Activated naive CD8-positive, alpha-beta T cell treated with anti-CD3 and anti-CD28 coated beads for 36 hours (primary cell): ENCODE measurements at places on chromosomes 5 and 9. TPM values are rescaled to one million over a fixed set of nuclear protein-coding genes. Genes with fewer than 3 reads are reported as not detected.

DNA sequence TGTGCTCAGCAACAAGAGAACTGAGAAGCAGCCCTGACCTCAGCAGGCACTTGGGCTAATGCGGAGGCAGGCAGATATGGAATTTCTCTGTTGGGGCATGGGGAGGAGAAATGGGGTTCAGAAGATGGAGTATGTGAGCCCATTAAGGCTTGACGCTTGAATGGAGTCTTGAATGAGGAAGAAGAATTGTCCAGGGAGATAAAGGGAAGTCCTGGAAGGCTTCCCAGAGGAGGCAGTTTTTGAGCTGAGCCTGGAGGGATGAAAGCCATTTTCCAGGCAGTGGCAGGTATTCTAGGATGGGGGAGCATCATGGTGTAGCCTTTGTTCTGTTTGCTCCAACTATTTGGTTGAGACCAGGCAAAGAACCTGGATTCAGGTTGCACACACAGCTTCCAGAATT lies 34.5 kb downstream of the FGF18 start:
- H3K27me3 ChIP-seq: peaks cover 38% of the 10 kb centered on the region
- no peaks in the 10 kb centered on the region for H3K36me3 ChIP-seq
- no peak for DNase-seq

Gene OR1K1
- not detected for total RNA-seq

- peak overlapping the region; percentile 82 for H3K4me3 ChIP-seq
- DNase-seq: no peak
- peaks cover 44% of the 10 kb centered on the region for H3K4me1 ChIP-seq
- H3K27ac ChIP-seq: peak overlapping the region; percentile 97
Measured at GRCh38 chr9:72527801-72528195, 6.4 kb downstream of the TMC1 start.

GRCh38 chr5:122267185-122267584 lies 44.9 kb upstream of the SNCAIP start:
- H3K27ac ChIP-seq: no peak overlapping the region
- peaks cover 5% of the 10 kb centered on the region for H3K27me3 ChIP-seq
- DNase-seq: no peak
- no peak overlapping the region for H3K4me3 ChIP-seq
- H3K4me1 ChIP-seq: no peaks in the 10 kb centered on the region

Gene CAMLG
- total RNA-seq: 28.4 TPM

DNA sequence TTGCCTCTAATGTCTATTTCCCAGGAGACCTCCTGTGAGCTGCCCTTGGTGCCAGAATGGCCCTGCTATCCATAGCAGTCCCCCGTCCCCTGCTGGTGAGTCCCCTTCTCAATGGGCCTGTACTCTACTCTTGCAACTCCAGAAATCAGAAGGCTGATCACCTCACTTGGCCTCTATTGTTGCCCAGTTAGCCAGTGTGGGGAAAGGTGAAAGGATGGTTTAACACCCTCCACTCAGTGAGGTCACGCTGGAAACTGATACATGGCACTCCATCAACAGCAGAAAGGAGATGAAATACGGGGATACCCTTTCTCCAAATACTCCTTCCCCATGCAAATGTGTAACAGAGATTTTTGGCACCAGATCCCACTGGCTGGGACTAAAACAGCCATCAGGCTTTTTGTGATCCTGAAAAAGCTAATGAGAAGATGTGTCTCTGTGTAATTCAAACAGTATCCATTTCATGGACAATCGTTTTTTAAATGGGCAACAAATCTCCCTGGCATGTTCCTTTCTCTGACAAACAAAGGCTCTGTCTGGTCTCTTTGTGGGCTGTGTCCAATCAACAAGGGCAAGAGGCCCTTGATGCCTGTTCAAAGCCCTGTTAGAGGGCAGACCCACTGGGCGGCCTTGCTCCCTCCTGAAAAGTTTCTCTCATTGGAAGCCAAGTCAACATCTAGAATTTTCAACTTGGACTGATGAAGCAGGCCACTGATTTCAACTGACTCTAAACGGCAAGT lies 343.7 kb downstream of the SPOCK1 start:
- no peaks in the 10 kb centered on the region for H3K27me3 ChIP-seq
- DNase-seq: no peak
- no peaks in the 10 kb centered on the region for H3K36me3 ChIP-seq
- no peak overlapping the region for H3K27ac ChIP-seq
- no peaks in the 10 kb centered on the region for H3K4me1 ChIP-seq
- H3K4me3 ChIP-seq: no peak overlapping the region

DNA sequence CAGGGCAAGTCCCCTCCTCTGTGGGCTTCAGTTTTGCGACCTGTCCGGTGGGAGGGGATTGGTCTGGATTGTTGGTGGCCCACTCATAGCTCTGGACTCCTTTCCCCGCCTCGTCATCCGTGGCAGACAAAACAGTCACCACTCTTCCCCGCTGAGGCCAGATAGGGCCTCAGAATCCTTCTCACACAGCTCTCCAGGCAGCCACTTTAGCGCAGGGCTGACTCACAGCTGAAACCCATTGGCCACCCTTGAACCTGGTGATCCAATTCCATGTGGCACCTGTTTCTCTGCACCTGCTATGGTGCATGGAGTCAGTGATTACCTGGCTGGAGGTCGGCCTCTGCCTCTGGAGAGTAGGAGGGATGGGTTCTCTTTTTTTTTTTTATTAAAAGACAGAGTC lies 15.8 kb upstream of the CACFD1 start:
- H3K27me3 ChIP-seq: no peaks in the 10 kb centered on the region
- no peak for DNase-seq
- peaks cover 4% of the 10 kb centered on the region for H3K4me1 ChIP-seq
- H3K27ac ChIP-seq: no peak overlapping the region
- no peaks in the 10 kb centered on the region for H3K36me3 ChIP-seq

Gene SLCO6A1
- not detected for total RNA-seq

Gene BARX1
- total RNA-seq: 2.9 TPM

- H3K36me3 ChIP-seq: no peaks in the 10 kb centered on the region
- H3K4me1 ChIP-seq: no peaks in the 10 kb centered on the region
- no peaks in the 10 kb centered on the region for H3K27me3 ChIP-seq
- no peak overlapping the region for H3K4me3 ChIP-seq
- DNase-seq: no peak
Measured at GRCh38 chr9:121947775-121948174, 145.3 kb downstream of the TTLL11 start.

Gene SMIM33
- not detected for total RNA-seq

- H3K4me1 ChIP-seq: peaks cover 11% of the 10 kb centered on the region
- peaks cover 3% of the 10 kb centered on the region for H3K36me3 ChIP-seq
- H3K27me3 ChIP-seq: no peaks in the 10 kb centered on the region
- no peak for DNase-seq
Measured at GRCh38 chr9:94851467-94851866, 125.0 kb downstream of the AOPEP start.

GRCh38 chr9:1959371-1959770 lies 55.8 kb upstream of the SMARCA2 start:
- no peak overlapping the region for H3K27ac ChIP-seq
- no peak for DNase-seq
- no peaks in the 10 kb centered on the region for H3K4me1 ChIP-seq
- H3K4me3 ChIP-seq: no peak overlapping the region
- H3K36me3 ChIP-seq: no peaks in the 10 kb centered on the region

- H3K27me3 ChIP-seq: peaks cover 22% of the 10 kb centered on the region
- H3K4me3 ChIP-seq: no peak overlapping the region
- peaks cover 25% of the 10 kb centered on the region for H3K4me1 ChIP-seq
Measured at GRCh38 chr9:69815313-69815712, 5.3 kb upstream of the CFAP95 start.

- no peaks in the 10 kb centered on the region for H3K27me3 ChIP-seq
- H3K4me1 ChIP-seq: no peaks in the 10 kb centered on the region
Measured at GRCh38 chr5:17022296-17022695, 86.2 kb upstream of the MYO10 start.

Gene PTGDS
- total RNA-seq: not detected

Gene GARNL3
- total RNA-seq: 2.0 TPM

- H3K36me3 ChIP-seq: no peaks in the 10 kb centered on the region
- no peak overlapping the region for H3K4me3 ChIP-seq
- peaks cover 8% of the 10 kb centered on the region for H3K27me3 ChIP-seq
- H3K27ac ChIP-seq: no peak overlapping the region
- no peak for DNase-seq
Measured at GRCh38 chr9:131759017-131759647, 19.3 kb upstream of the RAPGEF1 start.

DNA sequence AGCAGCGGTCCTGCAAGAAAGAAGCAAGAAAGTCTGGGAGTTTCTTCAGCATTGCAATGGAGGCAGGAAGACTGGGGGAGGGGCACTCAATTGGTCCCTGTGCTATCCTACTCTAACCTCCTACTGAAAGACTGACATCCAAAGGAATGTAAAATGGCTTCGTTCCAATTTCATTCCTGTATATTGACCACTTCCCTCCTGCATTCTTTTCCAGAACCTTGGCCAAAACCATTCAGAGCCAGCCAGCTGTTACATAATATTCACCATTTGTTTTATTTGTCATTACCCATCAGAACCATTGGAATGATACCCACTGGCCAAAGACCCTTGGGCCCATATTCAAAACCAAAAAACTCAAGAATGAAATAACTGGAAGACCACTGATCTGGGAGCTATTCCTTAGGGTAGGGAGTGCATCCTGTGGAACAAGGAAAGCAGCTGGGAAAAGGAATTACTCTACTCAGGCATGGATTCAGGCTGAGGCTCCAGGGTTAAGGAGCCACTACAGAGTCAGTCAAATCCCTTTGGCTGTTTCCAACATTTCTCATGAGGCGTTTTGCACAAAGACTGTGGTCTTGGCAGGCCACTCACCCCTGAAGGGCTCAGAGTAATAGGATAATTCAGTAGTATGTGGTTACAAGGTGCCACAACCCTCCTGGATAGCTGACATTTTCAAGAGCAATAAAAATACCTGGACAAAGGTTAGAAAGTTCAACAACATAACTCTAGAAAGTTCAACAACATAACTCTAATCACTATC lies 148.7 kb upstream of the SLC1A3 start:
- H3K4me1 ChIP-seq: no peaks in the 10 kb centered on the region
- peaks cover 7% of the 10 kb centered on the region for H3K27me3 ChIP-seq
- DNase-seq: no peak
- no peak overlapping the region for H3K27ac ChIP-seq

Gene NHP2
- total RNA-seq: 349 TPM

DNA sequence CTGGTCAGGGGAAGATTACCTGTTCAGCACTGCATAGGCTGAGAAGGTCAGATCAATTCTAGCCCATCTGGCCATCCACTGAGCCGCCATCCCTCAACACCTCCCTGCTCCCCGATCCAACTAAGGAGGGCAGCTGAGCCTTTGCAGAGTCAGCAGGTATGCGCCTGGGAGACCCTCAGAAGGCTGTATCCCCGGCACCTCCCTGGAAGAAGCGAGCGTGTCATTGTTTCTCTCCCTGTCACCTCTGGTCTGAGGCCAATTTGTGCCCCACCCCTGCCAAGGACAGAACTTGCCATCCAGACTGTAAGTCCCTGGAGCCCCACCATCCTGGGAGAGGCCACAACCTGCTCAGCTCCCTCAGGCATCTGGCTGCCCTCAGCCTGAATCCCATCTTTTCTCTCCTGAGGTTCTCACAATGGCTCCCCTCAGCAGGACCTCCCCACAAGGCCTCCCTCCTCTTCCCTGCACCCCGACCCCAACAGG lies 2.6 kb downstream of the CLTB start:
- DNase-seq: no peak
- no peak overlapping the region for H3K4me3 ChIP-seq
- no peaks in the 10 kb centered on the region for H3K36me3 ChIP-seq

- H3K4me3 ChIP-seq: peak overlapping the region; percentile 95
- DNase-seq: no peak
- peak overlapping the region; percentile 95 for H3K27ac ChIP-seq
Measured at GRCh38 chr5:173056783-173057061, 570 bp downstream of the CREBRF start.

DNA sequence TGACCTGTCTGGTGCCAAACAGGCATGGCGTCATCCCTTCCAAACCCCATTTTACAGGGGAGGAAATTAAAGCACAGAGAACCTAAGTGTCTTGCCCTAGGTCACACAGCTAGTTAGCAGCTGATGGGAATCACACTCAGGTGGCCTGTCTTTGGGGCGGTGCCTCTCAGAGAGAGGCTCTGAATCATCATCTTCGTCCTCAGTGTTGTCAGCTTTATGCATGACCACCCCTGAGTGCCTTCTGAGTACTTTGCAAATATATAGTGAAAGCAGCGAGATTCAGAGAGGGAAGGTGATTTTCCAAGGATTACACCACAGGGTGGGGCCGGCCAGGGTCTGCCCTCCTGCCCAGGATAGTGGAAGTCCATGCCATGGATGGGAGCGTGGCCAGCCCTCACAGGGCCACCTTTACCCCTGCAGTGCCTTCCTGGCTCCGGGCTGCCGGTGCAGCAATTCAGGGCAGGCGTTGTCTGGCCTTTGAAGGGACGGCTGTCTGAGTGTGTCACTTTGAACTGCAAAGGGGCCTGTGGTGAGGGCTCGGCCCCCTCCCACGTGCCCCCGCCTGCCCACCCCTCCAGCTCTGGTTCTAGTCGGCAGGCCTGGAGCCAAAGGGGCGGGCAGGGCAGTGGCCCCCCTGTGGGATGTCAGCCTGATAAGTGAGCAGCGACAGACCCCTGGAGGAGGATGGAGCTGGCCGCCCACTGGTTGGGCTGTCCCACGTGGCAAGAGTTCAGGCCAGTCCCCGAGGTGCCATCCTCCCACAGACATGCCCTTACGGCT lies 16.9 kb downstream of the LMX1B start:
- H3K4me1 ChIP-seq: peaks cover 7% of the 10 kb centered on the region
- DNase-seq: no peak
- no peak overlapping the region for H3K27ac ChIP-seq
- H3K27me3 ChIP-seq: peaks cover 77% of the 10 kb centered on the region

Gene ITK
- total RNA-seq: 200 TPM

DNA sequence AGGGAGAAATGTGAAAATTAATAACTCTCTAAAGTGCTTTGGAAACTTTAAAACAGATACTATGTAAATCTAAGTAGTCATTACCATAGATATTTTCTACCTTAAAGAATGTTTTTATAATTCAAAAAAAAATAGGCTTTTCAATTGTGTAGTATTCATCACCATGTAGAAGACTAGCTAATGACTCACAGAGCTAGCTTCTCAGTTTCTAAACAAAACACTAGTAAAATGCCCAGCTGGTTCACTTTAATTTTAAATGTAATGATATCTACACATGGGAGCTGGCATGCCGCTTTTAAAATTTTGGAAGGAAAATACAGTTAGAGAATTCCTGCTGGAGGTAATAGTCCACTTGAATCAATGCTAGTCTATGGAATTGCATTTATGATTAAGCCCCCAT lies 509.8 kb downstream of the CSNK1G3 start:
- H3K4me1 ChIP-seq: no peaks in the 10 kb centered on the region
- no peaks in the 10 kb centered on the region for H3K36me3 ChIP-seq
- H3K27ac ChIP-seq: no peak overlapping the region
- no peak overlapping the region for H3K4me3 ChIP-seq

GRCh38 chr9:1709347-1709746 lies 305.8 kb upstream of the SMARCA2 start:
- DNase-seq: no peak
- H3K36me3 ChIP-seq: no peaks in the 10 kb centered on the region
- H3K27me3 ChIP-seq: peaks cover 37% of the 10 kb centered on the region
- H3K4me3 ChIP-seq: no peak overlapping the region
- no peaks in the 10 kb centered on the region for H3K4me1 ChIP-seq

- H3K4me1 ChIP-seq: no peaks in the 10 kb centered on the region
- H3K27ac ChIP-seq: no peak overlapping the region
- no peaks in the 10 kb centered on the region for H3K27me3 ChIP-seq
Measured at GRCh38 chr9:5230554-5230953, 665 bp upstream of the INSL4 start.

- DNase-seq: no peak
- H3K27ac ChIP-seq: no peak overlapping the region
- peaks cover 4% of the 10 kb centered on the region for H3K27me3 ChIP-seq
- no peaks in the 10 kb centered on the region for H3K36me3 ChIP-seq
- H3K4me3 ChIP-seq: no peak overlapping the region
Measured at GRCh38 chr5:73726606-73727231, 100.7 kb downstream of the ARHGEF28 start.
